Breast epithelium (tissue), 4 donors: ENCODE measurements at places on chromosomes 6 and 20. TPM values are rescaled to one million over a fixed set of nuclear protein-coding genes. Genes with fewer than 3 reads are reported as not detected.

SNX9 gene
- total RNA-seq, result 61.6 TPM

GPLD1 gene
- 1.3 TPM for total RNA-seq

- DNase-seq, result no peak
Observed at GRCh38 chr20:44615169-44615791, 32.9 kb downstream of the PKIG start.

DNA sequence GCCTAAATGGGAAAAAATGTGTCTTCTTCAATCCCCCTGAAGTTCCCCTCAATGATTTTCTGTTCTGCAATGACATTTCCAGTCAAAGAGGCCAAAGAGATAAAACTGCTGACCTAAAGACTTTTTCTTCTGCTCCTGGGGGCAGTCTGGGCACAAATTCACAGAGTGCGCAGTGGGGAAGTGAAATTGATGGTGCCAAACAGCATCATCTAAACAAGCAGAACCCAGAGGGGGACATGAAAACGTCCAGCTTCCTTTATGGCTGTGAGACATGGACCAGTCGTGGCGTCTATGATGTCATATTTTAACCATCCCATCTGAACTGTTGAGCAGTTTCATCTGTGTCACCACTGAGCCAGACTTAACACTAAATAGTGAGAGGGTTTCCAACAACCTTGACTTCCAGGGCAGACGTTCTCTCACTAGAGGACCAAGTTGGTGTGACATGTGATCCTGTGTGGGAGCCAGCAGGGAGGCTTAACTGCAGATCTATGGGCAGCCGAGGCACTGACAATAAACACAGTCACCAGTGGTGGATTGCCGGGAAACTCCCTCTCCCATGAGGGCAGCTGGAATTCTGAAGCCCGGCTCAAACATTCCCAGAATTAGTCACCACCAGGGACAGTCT, 12.4 kb downstream of the SCML4 start:
- DNase-seq, result no peak

GRCh38 chr6:21664314-21665109, 71.0 kb downstream of the SOX4 start:
- DNase-seq, result peak; percentile 67
